ENCODE measurements at places on chromosomes 1 and 21. TPM values are rescaled to one million over a fixed set of nuclear protein-coding genes. Genes with fewer than 3 reads are reported as not detected.

BCAN gene
- 0.04 TPM for polyA plus RNA-seq

KLHDC7A gene
- 0.29 TPM for polyA plus RNA-seq

PROK1 gene
- polyA plus RNA-seq: 0.53 TPM

KNCN gene
- polyA plus RNA-seq: not detected

PTGS2 gene
- 0.29 TPM for polyA plus RNA-seq

TLR5 gene
- polyA plus RNA-seq: 3.5 TPM

EVA1C gene
- polyA plus RNA-seq: 18.3 TPM

MX2 gene
- polyA plus RNA-seq: 4.2 TPM

OR2M3 gene
- not detected for polyA plus RNA-seq

KRTAP7-1 gene
- polyA plus RNA-seq: not detected

KRTAP12-2 gene
- not detected for polyA plus RNA-seq

PADI1 gene
- 398 TPM for polyA plus RNA-seq

REG4 gene
- not detected for polyA plus RNA-seq

SASS6 gene
- polyA plus RNA-seq: 2.0 TPM

PGLYRP3 gene
- polyA plus RNA-seq: 9.9 TPM

KRTAP13-2 gene
- polyA plus RNA-seq: not detected

PRAMEF25 gene
- polyA plus RNA-seq: not detected

CRNN gene
- polyA plus RNA-seq: 5,125 TPM

GNG4 gene
- 8.1 TPM for polyA plus RNA-seq

ZNF695 gene
- polyA plus RNA-seq: 0.81 TPM

TRAF3IP3 gene
- 2.5 TPM for polyA plus RNA-seq

TFB2M gene
- 8.6 TPM for polyA plus RNA-seq

CR1L gene
- polyA plus RNA-seq: not detected

DDOST gene
- polyA plus RNA-seq: 126 TPM

GBP6 gene
- polyA plus RNA-seq: 344 TPM

ABCA4 gene
- polyA plus RNA-seq: 0.04 TPM

FCGR2B gene
- 2.7 TPM for polyA plus RNA-seq

SPRR1B gene
- polyA plus RNA-seq: 2,781 TPM

Measured in esophagus (tissue), 2 donors.